T-cell (primary cell): ENCODE measurements at places on chromosomes 1 and 21.

DNA sequence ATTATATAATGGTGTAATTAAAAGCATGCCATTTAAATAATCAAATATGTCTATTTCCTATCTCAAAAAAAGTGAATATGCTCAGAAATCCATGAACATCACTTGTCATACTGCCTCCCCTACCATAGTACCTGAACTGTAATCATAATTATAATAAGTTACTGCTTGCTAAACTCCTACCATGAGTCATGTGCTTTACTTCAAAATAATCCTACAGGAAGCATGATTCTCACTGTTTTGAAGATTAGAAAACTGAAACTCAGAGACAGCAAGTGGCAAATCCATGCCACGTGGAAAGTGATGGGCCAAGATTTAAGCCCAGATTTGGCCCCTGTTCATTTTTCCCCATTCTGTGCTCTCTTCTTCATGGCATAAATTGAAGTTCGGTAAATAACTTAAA lies 5.2 kb downstream of the LRRC7 start:
- no peak for DNase-seq

- no peak for DNase-seq
These were observed 34.4 kb downstream of the CAPN9 start for GRCh38 chr1:230781594-230781993.

DNA sequence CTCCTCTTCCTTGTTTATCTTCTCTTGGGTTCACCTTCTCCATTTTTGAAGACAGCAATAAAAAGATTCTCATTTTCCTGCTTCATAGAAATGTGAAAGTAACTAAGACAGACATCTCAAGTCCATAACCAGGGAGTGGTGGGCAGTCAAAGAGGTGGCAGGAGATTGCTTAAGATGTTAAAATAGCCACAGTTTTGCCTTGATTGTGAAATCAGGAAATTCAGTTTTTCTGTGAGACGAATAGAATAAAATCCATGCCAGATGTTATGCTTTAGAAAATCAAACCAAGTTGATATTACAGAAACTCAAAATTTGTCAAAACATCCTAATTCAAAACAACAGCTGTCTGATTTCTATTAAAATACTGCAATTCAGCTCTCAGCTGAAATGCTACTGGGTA lies 57.2 kb downstream of the TNN start:
- DNase-seq = no peak

- no peak for DNase-seq
These were observed 33.6 kb upstream of the CD34 start for GRCh38 chr1:207944571-207944970.

DNA sequence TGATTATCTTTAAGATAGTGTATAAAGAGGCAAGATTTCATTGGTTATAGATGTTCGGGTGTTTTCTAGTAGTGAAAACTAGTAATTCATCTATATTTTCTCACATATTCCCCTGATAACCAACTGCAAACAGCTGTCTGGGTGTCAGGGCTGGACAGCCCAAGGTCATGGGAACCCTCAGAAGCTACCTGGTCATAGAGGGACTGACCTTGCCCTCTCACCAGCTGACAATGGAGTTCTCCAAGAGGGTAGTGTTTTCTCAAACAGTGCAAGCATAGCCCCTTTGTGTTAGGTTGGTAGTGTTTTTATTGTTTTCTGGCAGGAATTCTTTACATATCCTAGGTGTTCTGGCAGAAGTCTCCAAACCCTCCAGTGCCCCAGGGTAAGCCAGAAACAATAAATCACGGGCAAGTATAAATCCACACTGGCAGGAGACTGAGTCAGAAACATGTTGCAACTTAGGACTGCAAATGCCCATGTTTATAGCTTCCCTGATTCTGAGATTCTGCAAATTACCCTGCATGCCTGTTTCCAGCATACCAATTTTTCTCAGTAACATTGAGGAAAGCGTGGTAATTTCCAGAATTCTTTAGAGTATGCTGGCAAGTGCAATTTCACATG lies 82.8 kb upstream of the ATP1A1 start:
- no peak for DNase-seq

DNA sequence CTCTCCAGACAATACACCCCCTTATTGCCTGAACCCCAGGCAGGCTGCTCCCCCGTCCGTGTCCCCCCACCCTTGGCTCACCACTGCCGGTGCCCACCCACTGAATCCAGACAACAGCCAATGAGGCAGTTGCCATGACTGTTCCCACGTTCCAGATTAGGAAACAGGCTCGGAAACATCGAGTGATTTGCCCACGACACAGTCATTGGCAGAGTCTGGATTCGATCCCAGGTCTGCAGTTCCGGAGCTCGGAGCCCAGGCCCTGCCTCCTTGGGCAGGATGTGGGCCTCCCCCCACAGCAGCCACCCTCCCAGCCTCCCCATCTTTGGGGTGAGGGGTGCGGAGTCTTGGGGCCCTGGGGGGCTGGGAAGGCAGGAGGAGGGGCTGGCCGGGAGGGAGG lies 20.3 kb upstream of the CLSTN1 start:
- DNase-seq = no peak

GRCh38 chr21:40827509-40827908 lies 19.4 kb downstream of the DSCAM start:
- no peak for DNase-seq

- DNase-seq = no peak
These were observed 58.6 kb upstream of the TMPRSS2 start for GRCh38 chr21:41566500-41567014.

GRCh38 chr21:34004974-34005373 lies 68.4 kb upstream of the MRPS6 start:
- DNase-seq = no peak

DNA sequence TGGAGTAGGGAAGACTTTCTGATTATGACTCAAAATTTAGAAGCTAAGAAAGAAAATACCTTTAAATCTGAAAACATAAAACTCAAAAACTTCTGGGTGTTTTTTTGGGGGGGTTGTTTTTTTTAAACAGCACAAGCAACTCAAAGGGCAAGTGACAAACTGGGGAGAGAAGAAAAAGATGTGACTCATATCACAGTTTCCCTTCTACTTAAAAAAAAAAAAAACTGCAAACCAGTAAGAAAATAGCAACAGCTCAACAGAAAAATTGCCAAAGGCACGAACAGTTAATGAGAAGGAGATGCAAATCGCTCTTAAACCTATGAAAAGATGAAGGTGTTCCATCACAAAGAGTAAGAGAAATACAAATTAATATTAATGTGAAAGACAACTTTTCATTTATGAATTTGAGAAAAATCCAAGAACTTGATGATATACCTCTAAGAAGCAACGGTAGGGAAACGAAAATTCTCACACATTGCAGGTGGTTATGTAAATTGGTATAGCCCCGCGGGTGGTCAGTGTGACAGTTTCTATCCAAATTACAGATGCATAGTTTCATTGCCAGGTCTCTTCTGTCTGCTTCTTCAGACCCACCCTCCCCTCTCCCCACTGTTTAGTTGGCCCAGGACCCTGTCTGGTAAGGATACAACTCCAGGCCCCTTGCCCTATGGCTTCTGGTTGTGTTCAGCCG lies 9.0 kb downstream of the IFNAR2 start:
- no peak for DNase-seq

- DNase-seq = no peak
These were observed 14.5 kb downstream of the ICMT start for GRCh38 chr1:6221210-6221784.

GRCh38 chr1:209601809-209602657 lies 18.5 kb downstream of the CAMK1G start:
- no peak for DNase-seq

DNA sequence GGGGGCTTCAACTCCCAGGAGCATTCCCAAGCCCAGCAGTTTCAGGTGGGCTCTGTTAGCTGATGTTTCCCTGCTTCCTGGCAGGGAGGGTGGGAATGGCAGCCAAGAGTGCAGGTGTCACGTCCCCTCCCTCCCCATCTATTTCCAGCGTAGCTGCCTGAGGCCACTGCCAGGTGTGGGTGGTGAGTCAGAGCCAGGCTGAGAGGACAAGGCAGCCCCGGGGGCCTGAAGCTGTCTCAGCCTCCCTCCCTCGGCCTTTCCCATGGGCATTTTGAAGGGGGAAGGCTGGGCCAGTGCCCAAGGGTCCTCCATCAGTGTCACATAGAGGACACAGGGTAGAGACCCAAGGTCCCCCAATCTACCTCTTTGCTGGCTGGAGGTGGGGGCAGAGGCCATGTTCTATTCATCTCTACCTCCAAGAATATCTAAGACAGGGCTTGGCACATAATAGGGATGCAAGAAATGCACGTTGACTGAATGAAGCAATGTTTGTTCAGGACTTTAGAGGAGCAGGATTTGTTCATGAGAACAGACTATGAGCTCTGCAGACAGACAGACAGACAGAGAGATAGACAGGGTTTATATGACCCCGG lies 34.4 kb upstream of the ID3 start:
- DNase-seq = no peak
